ENCODE measurements at places on chromosomes 6 and 20. TPM values are rescaled to one million over a fixed set of nuclear protein-coding genes. Genes with fewer than 3 reads are reported as not detected.

LINC00237 gene
- total RNA-seq, result 4.4 TPM

PTCHD4 gene
- 11.7 TPM for total RNA-seq

SAMD3 gene
- total RNA-seq, result 5.9 TPM

ADGRF4 gene
- total RNA-seq, result not detected

PAK1IP1 gene
- 21.1 TPM for total RNA-seq

PRRT1 gene
- total RNA-seq, result 0.89 TPM

SYCP2 gene
- 11.0 TPM for total RNA-seq

RAB23 gene
- 28.1 TPM for total RNA-seq

C6orf141 gene
- total RNA-seq, result 1.4 TPM

MYT1 gene
- total RNA-seq, result 7.0 TPM

FAM8A1 gene
- 43.7 TPM for total RNA-seq

C20orf204 gene
- total RNA-seq, result 0.69 TPM

TOX2 gene
- total RNA-seq, result 1.2 TPM

FOXP4 gene
- total RNA-seq, result 3.5 TPM

- no peak for DNase-seq
Observed at GRCh38 chr20:58137651-58138265, 90.7 kb downstream of the ANKRD60 start.

DNA sequence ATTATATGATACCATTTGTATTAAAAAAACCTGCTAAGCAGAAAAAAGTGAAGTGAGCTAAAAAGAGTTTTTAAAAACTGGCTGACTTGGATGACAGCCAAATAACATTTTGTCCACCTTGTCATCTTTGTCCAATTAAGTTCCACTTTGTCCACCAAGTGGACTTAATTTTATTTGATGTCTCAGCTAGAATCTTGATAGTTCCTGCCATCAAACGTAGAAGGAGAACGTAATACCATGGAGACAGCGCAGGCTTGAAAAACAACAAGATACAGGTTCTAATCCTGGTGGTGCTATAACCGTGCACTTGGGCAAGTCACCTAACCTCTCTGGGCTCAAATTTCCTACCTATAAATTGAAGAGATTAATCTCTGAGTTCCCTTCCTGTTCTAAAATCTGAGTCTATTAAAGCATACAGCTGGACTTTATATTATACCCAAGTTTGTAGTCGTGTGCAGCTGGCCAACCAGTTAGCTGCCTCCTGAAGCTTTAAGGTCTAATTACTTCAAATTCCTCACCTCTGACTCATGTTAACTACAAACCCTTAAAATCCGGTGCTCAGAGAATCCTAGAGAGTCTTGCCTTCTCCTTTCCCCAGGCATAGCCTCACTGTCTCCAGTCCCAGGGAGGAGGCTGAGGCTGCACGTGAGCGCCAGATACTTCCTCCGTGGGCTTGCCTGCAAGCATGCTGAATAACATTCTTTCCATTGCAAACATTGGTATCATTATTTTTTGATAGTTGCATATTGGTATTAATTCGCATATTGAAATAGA, 16.8 kb downstream of the TMEM244 start:
- no peak for DNase-seq

GRCh38 chr20:16864069-16864468, 115.9 kb downstream of the OTOR start:
- DNase-seq, result no peak

GRCh38 chr20:50744143-50744792, 12.9 kb downstream of the PARD6B start:
- no peak for DNase-seq

DNA sequence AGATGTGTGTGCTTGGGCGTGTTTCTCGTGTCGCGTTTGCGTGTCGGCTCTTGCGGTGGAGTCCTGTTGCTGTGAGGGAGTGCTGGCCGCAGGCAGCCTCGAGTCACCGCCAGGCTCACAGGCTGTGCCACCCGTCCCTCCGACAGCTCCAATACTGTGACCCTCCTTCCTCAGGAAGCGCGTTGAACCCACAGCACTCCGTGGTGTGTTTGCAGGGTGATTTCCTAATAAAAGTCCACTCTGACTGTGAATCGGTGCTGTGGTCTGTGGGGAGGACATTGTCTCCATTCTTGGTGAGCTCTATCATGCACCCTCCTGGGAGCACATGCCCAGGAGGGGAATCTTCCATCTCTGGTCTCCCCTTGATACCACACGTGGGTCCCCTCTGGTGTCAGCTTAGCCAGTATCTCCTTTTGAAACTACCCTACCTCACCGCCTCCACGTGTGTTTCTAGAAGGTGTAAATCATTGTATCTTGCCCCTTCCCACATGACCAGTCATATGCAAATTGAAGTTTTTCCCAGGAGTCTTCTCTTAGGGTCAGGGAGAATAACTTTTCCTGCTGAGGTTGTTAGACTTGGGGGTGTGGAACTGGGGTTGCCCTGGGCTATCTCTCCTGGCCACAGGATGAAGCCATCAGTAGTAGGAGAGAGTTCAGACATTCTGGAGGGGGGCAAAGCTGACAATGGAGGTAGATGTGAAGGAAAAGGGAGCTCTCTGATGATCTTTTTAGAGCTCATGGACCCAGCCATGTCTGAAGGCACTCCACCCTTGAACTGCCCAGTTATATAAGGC, 13.3 kb upstream of the PCMTD2 start:
- no peak for DNase-seq

DNA sequence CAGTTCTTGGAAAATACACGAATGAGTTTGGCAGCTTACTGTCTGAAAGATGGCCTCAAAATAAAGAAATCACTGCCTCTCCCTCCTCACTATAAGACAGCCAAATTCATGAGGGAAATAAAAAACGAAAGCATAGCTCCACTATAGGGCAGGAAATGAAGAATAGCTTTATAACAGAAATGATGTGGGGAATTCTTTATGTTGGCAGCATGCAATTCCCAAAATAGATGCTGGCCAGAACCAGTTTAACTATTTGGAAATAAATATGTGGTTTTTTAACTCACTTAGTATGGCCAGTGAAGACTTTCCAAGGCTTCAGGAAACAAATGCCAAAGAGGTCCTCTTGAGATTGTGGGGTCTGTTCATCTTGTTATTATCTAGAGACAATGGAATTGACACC, 100.5 kb downstream of the TBX18 start:
- no peak for DNase-seq

- DNase-seq, result no peak
Observed at GRCh38 chr20:58235010-58235409, 6.6 kb upstream of the ANKRD60 start.

GRCh38 chr6:7110092-7110792, 2.5 kb downstream of the RREB1 start:
- no peak for DNase-seq

DNA sequence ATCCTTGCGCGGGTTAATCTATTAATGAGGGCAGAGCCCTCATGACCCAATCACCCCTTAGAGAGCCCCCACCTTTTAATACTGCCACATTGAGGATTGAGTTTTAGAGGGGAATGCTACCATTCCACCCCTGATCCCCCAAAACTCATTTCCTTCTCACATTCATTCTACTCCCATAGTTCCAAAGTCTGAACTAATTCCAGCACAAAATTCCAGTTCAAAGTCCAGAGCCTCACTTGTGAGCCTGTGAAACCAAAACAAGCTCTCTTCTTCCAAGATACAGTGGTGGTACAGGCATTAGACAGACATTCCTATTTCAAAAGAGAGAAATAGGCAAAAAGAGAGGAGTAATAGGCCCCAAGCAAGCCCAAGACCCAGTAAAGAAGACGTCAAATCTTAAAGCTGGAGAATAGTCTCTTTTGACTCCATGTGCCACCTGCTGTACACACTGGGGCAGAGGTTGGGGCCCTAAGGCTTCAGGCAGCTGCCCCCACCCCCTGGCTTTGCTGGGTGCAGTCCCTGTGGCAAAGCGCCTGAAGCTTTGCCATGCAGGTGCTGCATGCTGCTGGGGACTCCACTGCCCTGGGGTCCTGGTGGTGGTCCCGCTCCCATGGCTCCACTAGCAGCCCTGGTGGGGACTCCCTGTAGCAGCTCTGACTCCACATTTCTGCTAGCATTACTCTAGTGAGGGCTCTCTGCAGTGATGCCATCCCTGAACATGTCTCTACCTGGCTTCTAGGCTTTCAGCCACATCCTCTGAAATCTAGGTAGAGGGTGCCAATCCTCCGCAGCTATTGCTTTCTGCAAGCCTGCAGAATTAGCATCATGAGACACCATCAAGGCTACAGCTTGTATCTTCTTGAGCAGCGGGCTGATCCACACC, 41.3 kb downstream of the RSPH3 start:
- no peak for DNase-seq

GRCh38 chr6:131398176-131398575, 174.8 kb upstream of the ARG1 start:
- DNase-seq, result no peak

- no peak for DNase-seq
Observed at GRCh38 chr20:30593572-30593971, 663.9 kb upstream of the DEFB115 start.

DNA sequence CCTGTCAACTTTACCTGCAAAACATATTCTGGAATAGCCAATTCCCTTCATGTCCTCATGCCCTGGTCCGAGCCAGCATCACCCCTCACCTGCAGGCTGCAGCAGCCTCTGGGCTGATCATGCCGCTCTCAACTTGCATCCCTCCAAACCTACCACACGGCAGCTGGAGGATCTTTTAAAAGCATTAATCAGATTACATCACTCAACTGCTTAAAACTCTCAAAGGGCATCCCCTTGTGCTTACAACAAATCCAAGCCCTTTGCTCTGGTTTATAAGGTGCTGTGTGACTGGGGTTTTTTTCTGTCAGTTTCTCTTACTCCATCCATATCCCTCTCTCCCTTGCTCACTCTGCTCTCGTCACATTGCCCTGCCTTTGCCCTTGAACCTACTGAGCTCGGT, 24.0 kb downstream of the CD40 start:
- no peak for DNase-seq

GRCh38 chr6:85650606-85651005, 7.9 kb upstream of the SYNCRIP start:
- no peak for DNase-seq

DNA sequence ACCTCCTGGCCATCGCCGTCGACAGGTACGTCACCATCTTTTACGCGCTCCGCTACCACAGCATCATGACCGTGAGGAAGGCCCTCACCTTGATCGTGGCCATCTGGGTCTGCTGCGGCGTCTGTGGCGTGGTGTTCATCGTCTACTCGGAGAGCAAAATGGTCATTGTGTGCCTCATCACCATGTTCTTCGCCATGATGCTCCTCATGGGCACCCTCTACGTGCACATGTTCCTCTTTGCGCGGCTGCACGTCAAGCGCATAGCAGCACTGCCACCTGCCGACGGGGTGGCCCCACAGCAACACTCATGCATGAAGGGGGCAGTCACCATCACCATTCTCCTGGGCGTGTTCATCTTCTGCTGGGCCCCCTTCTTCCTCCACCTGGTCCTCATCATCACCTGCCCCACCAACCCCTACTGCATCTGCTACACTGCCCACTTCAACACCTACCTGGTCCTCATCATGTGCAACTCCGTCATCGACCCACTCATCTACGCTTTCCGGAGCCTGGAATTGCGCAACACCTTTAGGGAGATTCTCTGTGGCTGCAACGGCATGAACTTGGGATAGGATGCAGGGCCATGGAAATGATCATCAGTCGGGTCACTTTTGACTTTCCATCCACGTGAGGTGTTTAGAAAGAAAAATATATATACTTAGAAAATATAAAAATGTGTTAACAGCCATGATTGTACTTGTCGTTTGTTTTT, 868 bp downstream of the MC3R start:
- DNase-seq, result no peak

DNA sequence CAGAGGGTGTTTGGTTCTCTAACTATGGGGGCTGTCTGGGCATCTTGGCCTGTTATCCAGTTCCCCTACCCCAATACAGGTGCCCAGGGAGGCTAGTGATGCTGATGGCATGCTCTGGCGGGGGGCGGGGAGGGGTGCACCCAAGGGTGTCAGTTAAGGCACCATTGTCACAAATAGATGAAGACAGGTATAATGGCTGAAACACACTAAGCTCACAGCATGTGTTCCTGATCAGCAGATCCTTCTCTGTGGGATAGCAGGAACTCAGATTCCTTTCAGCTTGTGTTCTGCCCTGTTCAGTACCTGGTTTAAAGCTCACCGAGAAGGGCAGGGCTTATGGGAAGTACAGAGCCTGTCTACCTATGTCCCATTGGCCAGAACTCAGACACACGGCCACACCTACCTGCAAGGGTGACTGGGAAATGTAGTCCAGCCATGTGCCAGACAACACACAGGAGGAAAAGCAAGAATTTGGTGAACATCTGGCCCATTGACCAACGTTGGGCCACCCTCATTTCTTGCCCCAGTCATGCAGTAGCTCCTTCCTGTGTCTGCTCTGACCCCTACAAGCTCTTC, 3.4 kb upstream of the RSPO4 start:
- peak; percentile 13 for DNase-seq

- no peak for DNase-seq
Observed at GRCh38 chr6:22322103-22323030, 25.5 kb upstream of the PRL start.

GRCh38 chr6:30541515-30542403, 14.5 kb downstream of the GNL1 start:
- peak; percentile 71 for DNase-seq

DNA sequence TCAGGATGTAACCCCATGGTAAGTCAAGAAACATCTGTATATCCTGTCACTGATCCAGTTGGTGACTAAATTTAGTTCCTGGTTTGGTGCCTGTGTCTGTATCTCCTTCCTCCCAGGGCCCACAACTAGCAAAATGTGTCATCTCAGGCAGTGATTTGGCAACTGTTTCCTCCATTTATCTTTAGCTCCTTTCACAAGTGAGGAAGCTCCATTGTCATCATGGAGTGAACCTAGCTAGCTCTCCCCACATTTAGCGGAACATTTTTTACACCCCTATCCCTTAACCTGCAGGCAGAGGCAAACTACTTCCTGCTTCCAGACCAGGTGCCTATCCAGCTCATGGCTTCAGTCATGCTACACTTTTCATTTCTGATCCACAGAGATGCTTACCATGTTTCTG, 99.5 kb downstream of the IPCEF1 start:
- no peak for DNase-seq

DNA sequence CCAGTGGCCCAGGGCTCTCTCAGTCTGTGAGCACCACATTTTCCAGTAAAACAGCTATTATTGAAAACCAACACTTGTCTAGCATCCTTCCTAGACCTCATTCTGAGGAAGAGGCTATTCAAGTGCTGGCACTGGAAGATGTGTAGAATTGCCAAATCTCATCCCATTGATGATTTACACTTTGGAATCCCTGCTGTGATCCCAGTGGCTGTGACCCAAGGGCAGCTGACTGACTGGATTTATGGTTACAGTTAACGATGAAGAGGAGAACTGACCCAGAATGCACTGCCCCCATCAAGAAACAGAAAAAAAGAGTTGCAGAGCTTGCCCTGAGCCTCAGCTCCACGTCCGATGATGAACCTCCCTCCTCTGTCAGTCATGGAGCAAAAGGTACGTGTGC, 2.4 kb downstream of the CMTR1 start:
- DNase-seq, result no peak

DNA sequence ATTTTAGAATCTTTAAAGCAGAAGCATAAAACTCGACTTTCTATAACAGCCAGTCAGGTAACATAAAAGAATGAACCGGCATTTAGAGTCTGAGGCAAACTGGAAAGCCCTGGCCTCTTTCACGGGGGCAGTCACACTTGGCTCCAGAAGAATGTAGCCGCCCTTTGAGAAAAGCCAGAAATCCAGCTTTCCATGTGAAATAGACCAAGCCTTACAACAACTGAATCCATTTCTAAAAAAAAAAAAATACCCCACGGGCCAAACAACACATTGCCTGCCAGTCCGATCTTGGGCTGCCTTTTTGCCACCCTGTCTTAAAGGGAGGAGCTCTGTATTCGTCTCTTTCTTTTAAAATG, 252.9 kb upstream of the TAB2 start:
- no peak for DNase-seq

GRCh38 chr6:55621993-55622392, 43.0 kb upstream of the HMGCLL1 start:
- DNase-seq, result no peak

GRCh38 chr20:32482442-32483261, 102.5 kb downstream of the NOL4L start:
- DNase-seq, result peak; percentile 53

Measured in spinal cord (tissue), 10 donors.